ENCODE measurements at places on chromosomes 5 and 9.

DNA sequence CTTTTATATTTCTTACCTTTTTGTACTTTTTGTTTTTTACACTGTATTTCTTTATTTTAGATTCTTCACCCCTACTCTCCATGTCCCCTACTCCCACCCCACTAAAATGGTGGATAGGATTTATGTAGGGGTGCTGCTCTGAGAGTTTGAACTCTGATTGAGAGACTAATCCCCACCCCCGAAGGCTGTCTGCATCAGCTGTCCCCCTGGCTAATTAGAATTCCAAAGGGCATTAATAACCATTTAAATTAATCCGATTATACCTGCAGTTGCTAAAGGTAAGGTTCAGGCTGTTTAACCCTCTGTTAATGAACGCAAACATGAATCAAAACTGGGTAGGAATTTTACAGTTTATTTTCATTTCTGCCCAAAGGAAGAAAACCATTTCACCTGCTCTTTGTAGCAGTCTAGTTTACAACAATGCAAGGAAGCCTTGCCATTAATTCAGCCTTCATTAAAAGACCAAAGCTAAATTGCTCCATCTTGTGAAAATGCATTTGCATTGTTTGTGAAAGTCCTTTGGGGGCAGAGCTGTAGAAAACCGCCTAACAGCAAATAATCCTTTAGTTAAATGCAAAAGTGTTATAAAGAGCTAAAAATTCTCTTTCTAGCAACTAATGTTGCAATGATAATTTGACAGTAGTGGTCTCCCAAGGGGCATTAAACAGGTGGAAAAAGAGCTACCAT is 71.2 kb downstream of the ZCCHC7 start:
- no peak for DNase-seq

- peak; percentile 44 for DNase-seq
Observed at GRCh38 chr9:122389799-122390481, 19.1 kb downstream of the PTGS1 start.

DNA sequence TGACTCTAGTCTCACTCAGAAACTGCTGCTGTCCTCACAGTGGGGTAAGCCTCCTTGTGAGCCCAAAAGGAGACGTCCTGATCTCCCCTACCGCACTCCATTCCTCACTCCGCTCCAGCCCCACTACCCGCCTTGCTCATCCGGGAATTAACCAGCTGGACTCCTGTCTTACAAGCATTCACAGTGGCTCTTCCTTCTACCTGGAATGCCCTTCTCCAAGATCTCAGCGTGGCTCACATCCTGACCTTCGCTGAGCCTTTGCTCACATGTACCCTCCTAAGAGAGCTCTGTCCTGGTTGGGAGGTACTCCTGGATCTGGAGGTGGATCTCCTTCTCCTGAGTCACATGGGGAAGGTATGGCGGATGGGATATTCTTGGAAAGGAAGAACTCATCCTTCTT is 10.7 kb upstream of the KLF9 start:
- no peak for DNase-seq

GRCh38 chr5:54832045-54832444 is 153.3 kb downstream of the ESM1 start:
- DNase-seq: no peak

DNA sequence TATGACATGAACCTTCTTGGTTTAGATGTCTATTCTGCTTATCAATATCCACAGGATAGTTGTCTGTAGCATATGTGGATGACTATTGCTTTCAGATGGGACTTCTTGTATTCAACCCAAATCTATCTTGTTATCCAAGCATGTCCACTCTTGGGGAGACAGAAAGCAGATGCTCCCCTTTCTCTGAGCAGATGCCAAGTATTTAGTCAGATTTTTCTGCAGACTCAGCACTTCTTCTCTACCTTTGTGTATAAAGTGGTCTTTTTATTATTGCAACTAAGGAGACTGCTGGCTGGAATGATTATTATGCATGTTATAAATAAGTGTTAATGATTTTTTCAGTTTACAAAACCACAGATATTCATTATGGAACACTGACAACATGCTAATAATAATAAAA is 45.1 kb upstream of the ASTN2 start:
- DNase-seq: no peak

GRCh38 chr5:60248901-60249300 is 355.4 kb upstream of the PDE4D start:
- DNase-seq: peak; percentile 78

DNA sequence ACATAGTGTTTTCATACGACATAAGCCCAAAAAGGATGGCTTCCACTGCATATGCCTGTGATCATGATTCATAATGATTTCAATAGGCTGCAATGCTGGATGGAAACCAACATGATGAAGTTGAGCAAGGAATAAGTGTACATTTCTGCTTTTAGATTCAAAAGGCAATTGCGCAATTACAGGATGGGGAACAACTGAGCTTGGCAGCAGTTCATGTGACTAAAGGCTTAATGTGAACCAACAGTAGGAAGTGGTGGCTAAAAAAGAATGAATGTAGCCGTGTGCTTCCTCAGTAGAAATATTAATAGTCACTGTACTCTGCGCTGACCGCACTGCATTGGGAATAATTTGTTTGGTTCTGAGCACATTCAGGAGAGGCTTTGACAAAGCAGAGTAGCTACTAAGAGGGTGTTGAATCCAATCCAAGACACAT is 51.2 kb downstream of the SLC1A3 start:
- DNase-seq: peak; percentile 56

- DNase-seq: no peak
Observed at GRCh38 chr5:127718181-127718580, 15.0 kb downstream of the CCDC192 start.

GRCh38 chr9:133115604-133116345 is 5.3 kb downstream of the RALGDS start:
- no peak for DNase-seq

- DNase-seq: no peak
Observed at GRCh38 chr9:111979561-111979960, 82.9 kb downstream of the UGCG start.

- DNase-seq: no peak
Observed at GRCh38 chr9:90107040-90107725, 502.4 kb downstream of the GADD45G start.

GRCh38 chr9:129624168-129624759 is 1.7 kb upstream of the NTMT1 start:
- DNase-seq: peak; percentile 45

DNA sequence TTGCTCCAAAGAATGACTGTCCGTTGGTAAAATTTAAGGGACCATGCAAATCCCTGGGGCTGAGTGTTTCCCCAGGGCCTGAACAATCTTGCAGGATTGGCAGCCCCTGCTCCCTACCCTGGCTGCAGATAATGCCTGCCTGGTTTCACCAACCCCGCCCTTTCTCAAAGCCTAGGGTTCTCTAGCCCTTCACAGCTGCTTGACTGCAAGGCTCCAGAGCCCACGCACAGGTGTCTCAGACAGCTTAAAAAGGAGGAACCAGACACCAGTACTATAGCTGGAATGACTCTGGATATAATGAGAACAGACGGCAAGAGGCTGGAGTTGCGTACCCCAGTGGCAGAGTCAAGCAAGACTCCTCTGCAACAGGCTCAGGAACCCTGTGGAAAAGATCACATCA is 25.2 kb upstream of the TNIP1 start:
- DNase-seq: no peak

DNA sequence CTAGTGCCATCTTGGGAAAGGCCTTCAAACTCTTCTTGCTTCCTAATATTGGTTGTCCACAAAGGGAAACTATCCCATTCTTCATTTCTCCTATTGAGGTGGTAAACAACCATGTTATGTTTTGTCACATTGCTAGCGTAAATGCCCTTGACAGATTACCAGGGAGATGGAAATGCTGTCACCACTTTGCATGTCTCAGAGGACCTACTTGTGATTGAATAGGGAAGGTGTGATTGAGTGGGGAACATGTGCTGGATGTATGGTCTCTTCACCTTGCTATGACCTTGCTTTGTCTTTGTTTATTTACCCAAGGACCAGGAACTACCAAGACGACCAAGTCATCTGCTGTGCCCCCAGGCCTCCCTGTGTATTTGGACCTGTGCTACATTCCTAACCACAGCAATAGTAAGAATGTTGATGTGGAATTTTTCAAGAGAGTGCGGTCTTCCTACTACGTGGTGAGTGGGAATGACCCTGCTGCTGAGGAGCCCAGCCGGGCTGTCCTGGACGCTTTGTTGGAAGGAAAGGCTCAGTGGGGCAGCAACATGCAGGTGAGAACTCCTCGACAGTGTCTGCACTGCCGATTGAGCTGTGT is 96.1 kb downstream of the MAP1B start:
- no peak for DNase-seq

GRCh38 chr5:55004729-55005128 is 19.3 kb upstream of the GZMK start:
- no peak for DNase-seq

- DNase-seq: peak; percentile 18
Observed at GRCh38 chr5:63401436-63402046, 560.7 kb downstream of the HTR1A start.

DNA sequence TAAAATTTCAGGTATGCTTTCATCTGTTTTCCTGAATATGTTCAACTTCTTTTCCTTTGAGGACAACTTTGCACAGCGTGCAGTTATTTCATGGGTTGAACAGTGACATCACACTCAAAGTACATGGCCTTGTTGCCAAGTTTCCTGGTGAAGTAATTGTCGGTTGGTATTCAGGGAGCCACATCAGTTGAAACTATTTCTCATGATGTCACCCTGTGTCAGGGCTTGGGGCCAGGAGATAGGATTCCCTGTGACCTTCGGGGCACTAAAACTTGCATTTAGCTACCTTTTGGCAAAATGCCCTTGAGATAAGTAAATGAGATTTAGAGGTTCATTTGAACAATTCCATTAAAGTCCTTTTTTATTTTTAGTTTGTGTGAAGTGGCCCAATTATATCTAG is 383.9 kb downstream of the SH3GL2 start:
- no peak for DNase-seq

- DNase-seq: no peak
Observed at GRCh38 chr9:94480205-94480604, 74.7 kb upstream of the PCAT7 start.

Measured in KG1 (cell line).